ENCODE measurements at places on chromosomes 6 and 20.

DNA sequence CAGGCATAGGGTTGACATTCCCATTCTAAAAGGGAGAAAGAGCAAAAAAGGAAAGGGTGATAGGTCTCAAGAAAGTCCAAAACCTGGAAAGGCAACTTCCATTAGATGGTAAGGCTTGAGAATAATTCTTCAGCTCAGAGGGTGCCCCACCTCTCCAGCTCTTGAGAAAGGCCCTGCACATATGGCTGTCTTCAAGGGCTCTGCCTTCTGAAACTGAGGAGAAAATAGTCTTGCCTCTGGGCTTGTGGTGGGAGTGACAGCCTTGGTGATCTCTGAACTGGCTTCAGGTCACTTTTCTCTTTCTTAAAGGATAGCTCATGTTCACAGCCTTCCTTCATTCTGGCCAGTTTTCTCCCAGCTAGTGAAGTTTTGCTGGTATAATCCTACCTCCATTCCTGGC, 35.6 kb upstream of the NR2E1 start:
- DNase-seq: no peak

- no peak for DNase-seq
These were observed 25.3 kb downstream of the RAB44 start for GRCh38 chr6:36722879-36723278.

GRCh38 chr20:51738877-51739447, 29.2 kb downstream of the ATP9A start:
- no peak for DNase-seq

DNA sequence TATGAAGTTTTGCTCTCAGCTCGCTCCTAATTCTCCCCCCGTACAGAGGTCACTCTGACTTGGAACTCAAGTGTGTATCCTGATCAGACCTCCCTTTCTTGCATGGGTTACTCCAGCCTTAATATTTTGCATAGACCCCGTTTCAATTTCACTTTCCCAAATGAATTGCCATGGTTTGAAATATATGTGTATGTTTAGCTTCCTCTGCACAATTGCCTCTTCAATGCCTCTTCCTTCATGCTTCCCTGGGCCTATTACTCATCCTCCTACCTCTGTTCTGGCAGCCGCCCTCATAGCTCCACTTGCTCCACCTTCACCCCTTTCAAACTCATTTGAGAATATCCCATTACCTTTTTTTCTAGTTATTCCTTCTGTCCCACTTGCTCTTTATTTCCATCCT, 90.0 kb upstream of the SAMD5 start:
- DNase-seq: no peak

- no peak for DNase-seq
These were observed 90.5 kb downstream of the PRND start for GRCh38 chr20:4812216-4812615.

- DNase-seq: no peak
These were observed 311.9 kb upstream of the CITED2 start for GRCh38 chr6:139686308-139686707.

DNA sequence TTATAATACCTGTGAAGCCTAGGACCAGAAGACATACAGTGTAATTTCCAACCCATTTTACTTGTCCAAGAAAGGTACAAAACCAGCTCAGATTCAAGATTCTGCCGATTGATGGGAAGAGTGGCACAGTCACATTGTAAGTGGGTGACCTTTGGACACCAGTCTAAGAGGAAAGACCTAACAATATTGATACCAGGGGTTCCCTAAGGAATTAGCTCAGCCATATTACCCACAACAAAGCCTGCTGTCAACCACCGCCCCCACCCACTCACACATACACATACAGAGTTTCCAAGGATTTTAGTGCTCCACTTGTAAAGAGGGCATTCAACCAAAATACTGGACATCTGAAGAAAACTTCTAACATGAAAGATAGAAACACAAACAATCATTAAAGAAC, 27.9 kb upstream of the TMEM181 start:
- no peak for DNase-seq

DNA sequence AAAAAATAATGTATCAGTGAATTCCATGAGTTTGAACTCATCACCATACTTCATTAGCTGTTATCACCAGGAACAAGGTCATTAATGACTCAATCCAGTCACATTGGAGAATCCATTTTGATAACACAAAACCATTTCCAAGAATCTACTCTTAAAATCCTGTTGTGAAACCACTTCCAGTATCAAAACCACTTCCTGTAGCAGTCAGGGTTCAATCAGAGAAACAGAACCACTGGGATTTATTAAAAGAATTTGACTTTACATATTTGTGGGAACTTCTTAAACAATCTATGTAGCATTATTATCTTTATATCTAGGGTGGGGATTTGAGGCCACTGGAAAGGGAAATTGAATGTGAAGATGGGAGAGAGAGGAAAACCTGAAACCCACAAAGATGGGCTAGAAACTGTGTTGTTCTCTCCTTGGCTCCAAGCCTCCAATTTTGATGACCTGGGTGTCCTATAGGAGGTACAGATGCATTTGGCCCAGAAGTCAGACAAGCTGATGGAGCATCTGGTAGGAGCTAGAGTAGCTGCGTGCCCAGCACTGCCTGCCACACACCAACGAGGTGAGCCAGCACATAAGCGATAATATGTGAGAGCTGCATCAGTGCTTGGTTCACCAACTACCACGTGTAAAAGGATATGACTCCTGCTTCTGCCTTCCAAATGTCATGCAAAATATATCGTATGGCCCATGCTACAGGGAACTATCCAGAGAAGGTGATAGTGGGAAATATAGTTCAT, 117.0 kb downstream of the TMEM200A start:
- no peak for DNase-seq

GRCh38 chr6:75065523-75065922, 140.3 kb downstream of the COL12A1 start:
- peak; percentile 90 for DNase-seq

- peak; percentile 52 for DNase-seq
These were observed 1.4 kb upstream of the EEF1A2 start for GRCh38 chr20:63500151-63500901.

DNA sequence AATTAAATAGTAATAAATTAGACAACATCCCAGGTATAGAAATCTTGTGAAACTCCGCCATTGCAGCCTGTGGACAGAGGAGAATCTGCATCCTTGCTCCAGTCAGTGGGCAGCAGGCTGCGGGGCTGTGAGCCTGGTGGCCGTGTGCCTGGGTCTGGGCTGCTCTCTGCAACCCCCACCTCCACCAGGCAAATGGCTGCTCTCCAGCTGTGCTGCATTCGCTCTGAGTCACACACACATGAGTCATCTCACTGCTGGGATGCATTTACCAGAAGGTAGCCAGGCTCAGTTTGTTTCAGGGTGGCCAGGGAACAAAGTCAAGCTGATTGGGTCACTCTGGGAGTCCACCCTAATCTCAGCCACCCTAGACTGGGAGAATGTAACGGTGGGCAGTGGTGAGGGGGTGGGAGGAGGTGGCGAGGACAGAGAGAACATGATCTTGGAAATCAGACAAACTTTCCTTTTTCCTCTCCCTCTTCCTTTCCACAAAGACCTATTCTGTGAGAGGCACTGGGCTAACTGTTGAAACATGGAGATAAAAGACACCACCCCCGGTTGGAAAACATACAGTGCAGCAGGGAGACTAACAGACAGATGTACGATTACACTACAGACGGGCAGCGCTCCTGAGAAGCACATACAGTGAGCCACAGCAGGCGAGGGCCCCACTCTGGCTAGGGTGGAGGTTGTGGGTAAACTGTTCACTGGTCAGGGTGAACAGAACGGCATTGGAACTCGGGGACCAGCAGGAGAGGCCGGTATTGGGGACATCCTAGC, 59.2 kb downstream of the TRAM2 start:
- DNase-seq: peak; percentile 94

- DNase-seq: no peak
These were observed 35.3 kb downstream of the C6orf52 start for GRCh38 chr6:10658910-10659698.

DNA sequence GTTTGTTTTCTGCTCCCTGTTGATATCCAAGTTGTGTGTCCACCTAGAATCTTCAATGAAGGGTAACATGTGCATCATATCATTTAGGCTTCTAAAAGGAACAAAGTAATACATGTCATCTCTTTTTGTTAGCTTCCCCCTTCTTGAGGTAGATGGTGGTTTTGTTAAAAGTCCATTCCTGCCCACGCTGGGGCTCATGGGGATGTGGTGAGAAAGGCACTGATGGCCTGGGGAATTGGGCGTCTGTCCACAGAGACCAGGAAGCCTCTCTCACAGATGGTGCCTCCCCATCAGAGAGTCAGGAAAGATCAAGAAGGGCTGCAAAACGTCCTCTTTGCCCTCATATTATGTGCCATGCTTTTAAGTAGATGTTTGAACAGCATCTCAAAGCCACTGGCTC, 32.5 kb downstream of the GNAS start:
- no peak for DNase-seq

- no peak for DNase-seq
These were observed 28.0 kb downstream of the IGF2R start for GRCh38 chr6:159996626-159997497.

DNA sequence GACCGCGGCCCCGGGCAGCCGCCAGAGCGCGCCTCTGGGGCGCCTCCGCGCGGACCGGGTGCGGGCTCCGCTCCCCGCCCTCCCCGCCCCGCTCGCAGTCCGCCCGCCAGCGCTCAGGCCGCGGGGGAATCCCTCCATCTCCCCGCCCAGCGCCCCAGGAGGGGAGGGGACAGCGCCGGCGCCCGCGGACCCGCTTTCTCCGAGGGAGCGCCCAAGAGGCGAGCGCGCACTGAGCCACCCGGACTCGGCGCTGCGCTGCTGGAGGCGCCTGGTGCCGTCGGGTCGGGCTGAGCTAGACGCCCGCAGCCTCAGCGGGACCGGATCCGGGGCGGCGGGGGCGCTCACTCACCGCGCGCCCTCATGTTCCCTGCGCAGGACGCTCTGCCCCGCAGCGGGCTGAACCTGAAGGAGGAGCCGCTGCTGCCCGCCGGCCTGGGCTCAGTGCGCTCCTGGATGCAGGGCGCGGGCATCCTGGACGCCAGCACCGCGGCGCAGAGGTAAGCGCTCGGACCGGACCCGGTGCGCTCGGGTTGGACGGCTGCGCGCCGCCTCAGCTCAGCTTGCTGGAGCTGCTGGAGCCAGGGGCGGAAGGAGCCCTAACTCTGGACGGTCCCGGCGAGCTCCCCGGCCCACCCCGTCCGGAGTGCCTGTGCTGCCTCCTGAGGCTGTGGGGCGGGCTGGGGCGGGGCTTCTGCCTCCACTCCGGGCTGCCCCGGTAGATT, 867 bp downstream of the EBF4 start:
- peak; percentile 83 for DNase-seq

DNA sequence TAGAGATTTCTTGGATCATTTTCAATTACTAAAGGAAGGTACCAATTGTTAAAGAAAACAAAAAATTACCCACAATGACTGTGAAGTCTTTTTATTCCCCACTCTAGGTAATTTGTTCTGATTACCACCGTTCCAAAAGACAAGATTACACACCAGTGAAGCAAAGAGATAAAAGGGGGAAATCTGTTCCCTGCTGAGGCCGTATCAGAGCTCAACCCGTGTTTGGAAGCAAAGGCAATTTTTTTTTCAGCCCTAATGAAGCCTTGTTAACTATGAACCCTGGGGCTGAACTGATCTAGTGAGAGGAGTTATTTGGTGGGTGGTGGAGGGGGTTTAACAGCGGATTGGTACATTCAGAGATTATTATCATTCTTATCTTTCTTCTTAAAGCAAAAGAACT, 128.5 kb downstream of the ALDH8A1 start:
- no peak for DNase-seq

DNA sequence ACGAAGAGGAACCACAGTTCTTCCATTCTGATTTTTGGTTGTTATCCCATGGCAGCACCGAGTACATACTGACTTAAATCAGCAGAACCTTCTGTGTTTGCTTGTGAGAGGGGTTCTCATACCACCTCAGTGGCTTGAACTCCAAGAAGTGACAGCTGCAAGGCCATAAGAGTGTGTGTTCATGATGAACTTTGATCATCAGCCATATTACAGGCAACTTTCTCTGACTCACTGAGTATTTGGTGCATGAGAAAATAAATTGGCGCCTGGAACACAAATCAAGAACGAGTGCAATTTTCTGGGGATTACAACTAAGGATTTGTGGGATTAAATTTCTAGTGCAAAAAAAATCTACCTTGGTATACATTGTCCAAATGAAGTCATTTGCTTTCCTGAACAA, 68.9 kb downstream of the CYP39A1 start:
- no peak for DNase-seq

GRCh38 chr6:64227863-64228262, 592.3 kb downstream of the PHF3 start:
- DNase-seq: no peak

GRCh38 chr6:14059791-14060436, 57.7 kb upstream of the CD83 start:
- DNase-seq: no peak

GRCh38 chr6:3296078-3296477, 37.3 kb downstream of the PSMG4 start:
- peak; percentile 28 for DNase-seq

DNA sequence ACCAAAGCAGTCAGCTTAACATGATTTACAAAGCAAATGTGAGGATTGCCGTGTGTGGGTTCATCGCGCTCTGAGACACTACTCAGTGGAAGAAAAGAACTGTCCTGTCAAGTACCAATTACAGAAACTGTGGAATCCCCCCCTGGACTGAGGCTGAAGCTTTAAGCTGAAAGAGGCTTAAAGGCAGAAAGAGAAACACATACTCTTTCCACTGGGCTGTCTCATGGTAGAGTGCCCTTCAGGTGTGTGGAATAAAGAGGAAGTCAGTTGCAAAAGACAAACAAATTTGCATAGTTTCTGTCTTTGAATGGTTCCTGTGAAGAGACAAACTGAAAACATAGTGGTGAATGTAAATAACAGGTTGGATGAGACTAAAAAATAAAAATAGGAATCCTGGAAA, 560.4 kb upstream of the SYNCRIP start:
- DNase-seq: no peak

DNA sequence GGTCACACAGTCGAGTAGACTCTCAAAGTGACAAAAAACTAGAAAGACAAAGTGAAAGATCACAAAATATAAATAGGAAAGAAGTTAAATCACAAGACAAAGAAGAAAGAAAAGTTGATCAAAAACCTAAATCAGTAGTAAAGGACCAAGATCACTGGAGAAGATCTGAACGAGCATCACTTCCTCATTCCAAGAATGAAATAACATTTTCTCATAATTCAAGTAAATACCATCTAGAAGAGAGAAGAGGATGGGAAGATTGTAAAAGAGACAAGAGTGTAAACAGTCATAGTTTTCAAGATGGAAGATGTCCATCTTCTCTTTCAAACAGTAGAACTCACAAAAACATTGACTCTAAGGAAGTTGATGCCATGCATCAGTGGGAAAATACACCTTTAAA, 31.6 kb upstream of the GJA10 start:
- no peak for DNase-seq

- DNase-seq: no peak
These were observed 565.7 kb upstream of the BTBD3 start for GRCh38 chr20:11352041-11352440.

- DNase-seq: no peak
These were observed 72.2 kb upstream of the MPC1 start for GRCh38 chr6:166454692-166455515.

GRCh38 chr20:60036746-60037499, 78.7 kb downstream of the CDH26 start:
- peak; percentile 78 for DNase-seq

- no peak for DNase-seq
These were observed 155.5 kb downstream of the THBS2 start for GRCh38 chr6:169098116-169098515.
